ENCODE measurements at places on chromosomes 16 and 17.

DNA sequence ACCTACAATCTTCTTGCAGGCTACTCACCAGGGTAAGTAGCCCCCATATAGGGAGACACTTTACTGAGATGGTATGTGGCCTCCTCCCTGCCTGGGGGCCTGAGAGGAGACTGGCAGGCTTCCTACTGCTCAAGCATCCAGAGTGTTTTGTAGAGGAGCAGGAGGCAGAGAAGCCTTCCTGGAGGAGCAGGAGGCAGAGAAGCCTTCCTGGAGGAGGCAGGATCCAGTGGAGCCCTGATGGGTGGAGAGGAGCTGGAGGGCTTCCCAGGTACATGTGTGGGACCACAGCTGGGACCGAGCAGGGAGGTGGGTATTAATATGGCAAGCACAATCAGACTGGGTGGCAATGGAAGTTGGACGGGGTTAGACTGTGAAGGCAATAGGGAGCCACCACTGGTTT lies 2.1 kb upstream of the ADGRG5 start:
- DNase-seq, result no peak

DNA sequence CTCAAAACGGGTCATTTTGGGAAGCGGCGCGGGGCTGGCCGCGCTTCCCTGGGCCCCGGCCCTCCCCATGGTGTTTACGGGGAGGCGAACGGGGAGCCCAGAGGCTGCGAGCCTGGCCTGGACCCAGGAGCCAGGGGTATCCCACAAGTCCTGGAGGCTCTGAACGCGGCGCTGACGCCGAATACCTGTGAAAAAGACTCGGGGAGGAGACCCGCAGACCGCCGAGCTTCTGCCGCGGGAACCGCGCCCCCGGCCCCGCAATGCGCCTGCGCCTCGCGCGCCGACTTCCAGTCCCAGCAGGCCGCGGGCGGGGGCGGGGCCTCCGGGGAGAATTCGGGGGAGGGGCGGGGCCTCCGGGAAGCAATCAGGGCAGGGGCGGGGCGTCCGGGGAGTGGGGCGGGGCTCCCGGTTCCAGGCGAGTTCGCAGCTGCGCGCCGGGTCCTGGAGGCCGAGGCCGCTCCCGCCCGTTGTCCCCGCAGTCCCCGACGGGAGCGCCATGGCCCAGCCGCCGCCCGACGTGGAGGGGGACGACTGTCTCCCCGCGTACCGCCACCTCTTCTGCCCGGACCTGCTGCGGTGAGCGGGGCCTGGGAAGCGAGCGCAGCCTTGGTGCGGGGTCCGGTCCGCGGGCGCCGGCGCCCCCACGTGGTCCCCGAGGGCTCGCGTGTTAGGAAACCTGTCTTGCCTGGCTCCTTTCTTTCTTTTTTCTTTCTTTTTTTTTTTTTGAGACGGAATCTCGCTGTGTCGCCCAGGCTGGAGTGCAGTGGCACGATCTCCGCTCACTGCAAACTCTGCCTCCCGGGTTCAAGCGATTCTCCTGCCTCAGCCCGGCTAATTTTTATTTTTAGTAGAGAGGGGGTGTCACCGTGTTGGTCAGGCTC lies at the start of gene DECR2:
DECR2 (plus strand) TSS at position 418 of the 881 bp plus-strand sequence; CDS start at position 497, 79 bp downstream.
- peak; percentile 98 for DNase-seq

DNA sequence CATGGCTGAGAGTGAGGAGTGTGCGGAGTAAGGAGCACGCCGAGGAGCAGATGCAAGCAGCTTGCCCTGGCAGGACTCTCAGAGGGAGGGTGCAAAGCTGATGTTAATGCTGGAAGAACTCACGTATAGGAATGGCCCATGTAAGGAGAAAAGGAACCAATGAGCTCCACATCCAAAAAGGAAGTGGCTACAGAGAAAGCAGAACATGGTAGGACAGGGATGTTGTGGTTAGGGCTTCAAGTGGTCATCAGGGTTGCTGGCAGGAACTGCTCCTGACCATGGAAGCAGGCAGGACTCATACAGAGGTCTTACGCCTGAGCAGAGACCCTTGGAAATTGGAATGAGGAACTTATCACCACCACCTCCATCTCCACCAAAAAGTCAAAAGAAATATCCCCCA lies 5.2 kb downstream of the MYO1D start:
- no peak for DNase-seq

- no peak for DNase-seq
Observed at GRCh38 chr17:46043606-46044005, 44.6 kb downstream of the STH start.

DNA sequence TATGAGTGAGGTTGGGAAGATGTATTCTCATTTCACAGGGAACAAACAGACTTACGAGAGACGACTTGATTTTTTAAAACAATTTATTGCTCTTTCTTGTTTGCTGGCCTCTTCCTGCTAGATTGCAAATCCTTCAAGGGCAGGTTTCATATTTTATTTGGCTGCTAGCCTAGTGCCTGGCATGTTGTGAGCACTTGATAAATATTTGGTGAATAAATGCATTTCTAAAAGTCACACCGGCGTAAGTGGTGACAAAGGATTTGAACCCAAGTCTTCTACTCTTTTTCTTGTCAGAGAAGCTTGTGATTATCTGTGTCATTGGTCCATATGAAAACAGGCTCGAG lies 1.4 kb downstream of the WWP2 start:
- no peak for DNase-seq

DNA sequence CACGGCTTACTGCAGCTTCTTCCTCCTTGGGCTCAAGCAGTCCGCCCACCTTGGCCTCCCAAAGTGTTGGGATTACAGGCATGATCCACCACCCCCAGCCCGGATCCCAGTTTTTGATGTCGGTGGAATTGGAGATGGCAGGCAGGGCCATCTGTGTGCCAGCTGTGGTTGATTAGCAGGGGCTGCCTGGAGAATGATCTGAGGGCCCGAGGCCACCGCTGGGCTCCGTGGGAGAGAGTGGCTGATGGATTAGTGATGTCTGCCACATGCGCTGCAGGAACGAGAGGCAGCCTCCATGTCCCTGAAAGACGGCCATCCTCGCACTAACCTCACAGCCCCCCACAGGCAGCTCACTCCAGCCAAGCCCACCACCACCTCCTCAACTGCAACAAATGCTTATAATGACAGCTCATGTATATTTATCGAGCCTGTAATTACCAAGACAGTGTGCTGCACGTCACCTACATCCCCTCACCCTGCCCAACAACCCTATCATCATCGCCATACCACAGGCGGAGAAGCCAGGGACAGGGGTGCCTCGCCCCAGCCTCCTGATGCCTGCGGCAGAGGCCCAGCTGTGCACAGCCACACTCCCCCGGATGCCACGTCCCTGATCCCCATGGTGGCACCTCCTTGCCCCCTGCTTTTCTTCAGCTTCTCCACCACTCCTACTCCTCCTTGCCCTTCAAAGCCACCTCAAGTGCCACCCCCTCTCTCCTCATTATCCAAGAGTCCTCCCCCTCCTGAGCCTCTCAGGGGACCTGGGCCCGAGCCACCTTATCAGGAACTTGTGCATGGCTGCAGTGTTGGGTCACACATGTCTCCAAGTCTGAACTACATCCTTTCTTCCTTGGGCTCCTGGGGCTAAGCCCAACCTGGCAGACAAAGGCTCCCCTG lies 33.2 kb downstream of the ACTG1 start:
- no peak for DNase-seq

GRCh38 chr17:49525831-49526741 lies 31.0 kb downstream of the NGFR start:
- DNase-seq, result no peak

GRCh38 chr17:48769009-48769675 lies 40.6 kb upstream of the HOXB13 start:
- no peak for DNase-seq

DNA sequence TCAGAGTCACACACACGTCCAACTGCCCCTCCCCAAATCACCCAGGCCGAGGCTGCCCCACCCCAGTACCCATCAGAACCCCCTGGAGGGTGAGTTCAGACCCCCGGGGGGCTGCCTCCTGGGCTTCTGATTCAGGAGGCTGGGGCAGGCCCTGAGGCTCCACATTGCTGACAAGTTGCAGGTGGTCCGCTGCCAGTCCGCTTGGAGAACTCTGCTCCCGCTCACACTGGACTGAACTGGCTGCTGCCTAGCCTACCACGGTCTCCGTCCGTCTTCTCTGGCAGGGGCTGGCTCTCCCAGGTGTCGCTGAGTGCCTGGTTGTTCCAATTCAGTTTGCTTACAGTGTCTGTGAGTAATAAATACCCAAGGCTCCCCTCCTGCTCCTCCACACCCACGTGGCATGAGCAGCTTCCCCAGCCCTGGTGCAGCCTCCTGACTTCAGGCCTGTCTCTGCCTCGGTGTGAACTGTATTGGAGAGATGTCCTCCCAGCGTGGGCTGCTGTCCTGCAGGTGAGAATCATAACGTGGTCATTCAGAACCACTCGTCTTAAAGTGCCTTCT lies 163.4 kb downstream of the LAT start:
- DNase-seq, result peak; percentile 16

- DNase-seq, result no peak
Observed at GRCh38 chr16:64950731-64951130, 171.1 kb downstream of the CDH11 start.

GRCh38 chr16:70691223-70692129 lies 5.6 kb upstream of the MTSS2 start:
- DNase-seq, result no peak

DNA sequence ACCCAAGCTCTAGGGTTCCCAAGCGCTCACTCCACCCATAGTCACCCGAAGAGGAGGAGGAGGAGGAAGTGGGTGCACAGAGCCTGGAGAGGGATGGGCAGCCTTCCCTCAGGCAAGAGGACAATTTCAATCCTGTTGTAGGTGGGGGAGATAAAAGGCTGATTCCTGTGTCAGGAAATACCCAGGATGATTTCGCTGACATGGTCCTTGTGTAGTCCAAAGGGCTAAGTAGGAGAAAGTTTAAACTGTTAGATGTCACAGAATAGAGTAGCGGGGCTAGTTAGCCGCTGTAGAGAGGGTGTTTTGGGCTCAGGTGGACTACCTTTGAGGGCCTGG lies 1.3 kb upstream of the EXOC7 start:
- no peak for DNase-seq
